HT1080 (cell line): ENCODE measurements at places on chromosomes 3 and 15. TPM values are rescaled to one million over a fixed set of nuclear protein-coding genes. Genes with fewer than 3 reads are reported as not detected.

GRCh38 chr3:161339517-161340500 lies 31.5 kb downstream of the SPTSSB start:
- no peak for DNase-seq

SEMA5B gene
- not detected in 2 replicates for total RNA-seq

GRCh38 chr15:63809452-63809851 lies 24.3 kb downstream of the HERC1 start:
- DNase-seq: no peak

- DNase-seq: no peak
Measured at GRCh38 chr15:68187559-68187958, 17.6 kb downstream of the CALML4 start.

DNA sequence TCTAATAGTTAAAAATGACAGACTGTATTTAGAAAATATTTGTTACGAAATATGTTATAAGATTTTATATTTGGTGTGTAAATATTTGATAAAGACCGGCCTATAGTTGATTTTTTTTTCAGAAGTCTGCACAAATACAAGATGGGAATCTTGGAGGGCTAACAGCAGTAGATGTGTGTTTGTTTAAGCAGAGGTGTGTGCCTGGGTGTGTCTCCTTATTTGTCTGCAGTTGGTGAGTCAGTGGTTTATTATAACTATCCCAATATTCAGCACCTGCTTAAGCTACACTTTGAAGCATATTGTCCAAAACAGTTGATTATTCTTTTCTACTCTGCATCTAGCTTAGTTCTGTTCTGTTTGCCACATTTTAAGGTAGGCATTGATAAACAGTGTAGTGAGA lies 12.4 kb downstream of the GLCE start:
- no peak for DNase-seq

C3orf62 gene
- total RNA-seq: 1.7 and 2.3 TPM in 2 replicates

DNA sequence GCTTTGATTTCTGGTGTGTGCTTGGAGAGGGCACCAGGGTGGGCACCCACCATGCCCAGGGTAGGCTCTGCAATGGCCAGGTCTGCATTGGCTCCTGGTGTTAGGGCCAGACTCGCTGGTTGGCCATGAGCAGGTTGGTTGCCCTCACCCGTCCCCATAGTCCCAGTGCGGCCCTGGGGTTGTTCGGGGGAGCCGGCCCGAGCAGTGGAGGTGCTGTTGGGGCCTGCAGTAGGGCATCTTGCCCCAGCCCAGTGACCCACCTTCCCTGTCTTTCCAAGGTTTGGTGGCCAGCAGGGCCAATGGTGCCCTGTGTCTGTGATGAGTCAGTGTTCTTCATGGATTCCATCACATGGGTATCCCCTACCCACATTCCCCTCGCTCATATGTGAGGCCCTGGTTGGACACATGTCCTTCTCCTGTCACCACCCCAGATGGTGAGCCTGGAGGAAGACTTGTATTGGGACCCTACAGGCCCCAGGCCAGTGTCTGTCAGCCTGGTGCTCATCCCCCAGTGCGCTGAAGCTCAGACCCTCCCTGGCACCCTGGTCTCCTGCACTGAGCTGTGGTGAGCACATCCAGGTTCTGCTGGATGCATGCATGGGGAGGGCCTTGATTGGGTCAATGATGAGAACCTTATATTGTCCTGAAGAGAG lies 190.1 kb downstream of the UBE3A start:
- no peak for DNase-seq

DNA sequence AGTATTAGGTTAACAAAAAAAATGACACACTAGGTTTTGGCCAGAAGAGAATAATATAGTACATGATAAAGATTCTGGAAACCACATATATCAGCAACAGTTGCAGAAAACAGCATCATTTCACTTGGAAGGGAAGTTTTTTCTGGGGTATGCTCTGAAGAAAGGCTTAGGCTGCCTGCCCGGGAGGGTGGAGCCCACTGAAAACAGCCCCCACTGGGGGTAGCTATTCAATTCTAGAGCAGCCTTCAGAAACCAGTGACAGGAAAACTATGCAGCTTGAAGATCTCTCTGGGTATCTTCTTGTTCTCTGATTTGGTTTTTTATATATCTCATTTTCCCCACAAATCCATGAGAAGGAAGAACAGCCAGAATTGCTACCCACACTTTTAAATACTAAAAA lies 43.2 kb downstream of the ZMAT3 start:
- no peak for DNase-seq

CKMT1B gene
- 0.20 and 0.27 TPM in 2 replicates for total RNA-seq

TADA3 gene
- total RNA-seq: 91.5 and 104 TPM in 2 replicates

GRCh38 chr15:60795889-60796288 lies 316.9 kb upstream of the ICE2 start:
- DNase-seq: no peak

DNA sequence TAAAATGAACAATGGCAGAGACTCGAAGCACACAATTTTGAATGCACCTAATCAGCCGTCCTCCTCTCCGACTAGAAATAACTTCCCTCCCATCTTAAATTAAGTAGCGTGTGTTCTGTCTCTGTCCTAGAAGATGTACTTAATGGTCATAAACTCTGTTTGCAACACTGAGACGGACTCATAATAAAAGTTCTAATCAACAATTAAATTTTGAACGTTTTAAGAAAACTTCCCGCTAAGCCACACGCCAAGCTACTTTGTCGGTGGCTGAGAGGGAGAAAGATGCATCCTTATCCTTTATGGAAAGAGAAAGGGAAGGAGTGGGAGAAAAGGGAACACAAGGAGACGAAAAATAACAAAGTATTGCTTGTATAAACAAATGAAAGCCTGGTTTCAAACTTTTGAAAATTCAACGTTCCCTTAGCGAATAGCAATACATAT lies 989 bp downstream of the GNB4 start:
- DNase-seq: peak; percentile 44

IQCF2 gene
- not detected in 2 replicates for total RNA-seq

CLDN16 gene
- total RNA-seq: not detected in 2 replicates

- no peak for DNase-seq
Measured at GRCh38 chr15:63401078-63401477, 19.4 kb upstream of the CA12 start.

DNA sequence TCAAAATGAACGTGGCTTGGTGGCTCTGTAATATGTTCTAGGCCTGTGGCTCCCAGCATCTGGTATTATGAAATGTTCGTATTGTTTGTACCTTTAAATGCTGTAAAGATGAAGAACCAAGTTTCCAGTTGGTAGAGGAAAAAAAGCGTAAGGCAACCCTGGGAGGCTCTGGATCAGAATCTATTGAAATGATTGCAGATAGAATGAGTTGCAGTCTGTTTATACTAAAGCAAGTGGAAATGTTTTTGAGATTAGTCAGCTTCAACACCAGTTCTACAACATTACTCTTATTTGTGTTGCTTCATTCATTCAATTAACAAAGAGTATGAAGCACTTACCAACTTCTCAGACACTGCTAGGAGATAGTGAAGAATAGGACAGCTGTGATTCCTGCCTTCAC lies 5.3 kb downstream of the ARL6IP5 start:
- peak; percentile 66 for DNase-seq

ALDH1A2 gene
- total RNA-seq: not detected in 2 replicates
